Left lung (tissue), 14 donors: ENCODE measurements at places on chromosomes 7 and 10. TPM values are rescaled to one million over a fixed set of nuclear protein-coding genes. Genes with fewer than 3 reads are reported as not detected.

- no peak for DNase-seq
Measured at GRCh38 chr7:79034730-79035129, 418.7 kb downstream of the MAGI2 start.

GRCh38 chr7:48180981-48181380 lies 9.7 kb downstream of the ABCA13 start:
- DNase-seq, result no peak

- no peak for DNase-seq
Measured at GRCh38 chr10:7075110-7075509, 335.7 kb downstream of the SFMBT2 start.

DNA sequence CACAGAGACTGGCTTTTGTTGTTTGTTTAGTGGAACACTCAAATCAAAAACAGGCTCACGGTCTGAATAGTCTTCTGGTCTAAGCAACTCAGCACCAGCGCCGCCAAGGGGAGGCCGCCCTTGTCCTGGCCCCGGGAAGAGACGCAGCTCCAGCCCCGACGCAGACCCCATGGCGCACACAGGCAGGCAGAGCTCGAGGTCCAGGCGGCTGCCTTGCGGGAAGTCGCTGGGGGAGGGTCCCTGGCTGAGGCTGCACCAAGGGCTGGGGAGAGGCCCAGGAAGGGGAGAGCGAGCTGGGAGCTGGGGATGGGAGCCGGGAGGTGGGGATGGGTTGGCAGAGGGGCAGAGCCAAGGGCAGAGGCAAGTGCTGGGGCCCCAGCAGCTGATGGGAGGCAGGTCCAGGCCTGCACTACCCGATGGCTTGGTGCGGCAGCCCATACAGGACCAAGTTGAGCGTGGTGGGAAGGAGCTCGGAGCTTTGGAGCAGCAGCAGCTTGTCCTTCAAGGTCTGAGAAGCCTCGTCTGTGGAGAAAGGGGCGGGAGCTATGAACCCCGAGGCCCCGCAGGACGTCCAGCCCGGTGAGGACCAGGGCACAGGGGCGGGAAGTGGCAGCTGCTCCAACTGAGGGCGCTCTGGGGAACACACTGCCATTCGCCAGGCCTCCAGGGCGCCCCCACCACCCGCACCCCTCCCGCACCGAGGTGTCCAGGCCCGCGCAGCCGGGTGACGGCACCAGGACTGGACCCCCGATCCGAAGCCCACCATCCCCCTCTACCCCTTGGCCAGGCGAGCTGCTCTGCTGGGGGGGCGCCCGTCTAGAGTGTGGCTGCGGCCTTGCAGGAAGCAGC lies 22.7 kb upstream of the NKX6-2 start:
- peak; percentile 76 for DNase-seq

DNA sequence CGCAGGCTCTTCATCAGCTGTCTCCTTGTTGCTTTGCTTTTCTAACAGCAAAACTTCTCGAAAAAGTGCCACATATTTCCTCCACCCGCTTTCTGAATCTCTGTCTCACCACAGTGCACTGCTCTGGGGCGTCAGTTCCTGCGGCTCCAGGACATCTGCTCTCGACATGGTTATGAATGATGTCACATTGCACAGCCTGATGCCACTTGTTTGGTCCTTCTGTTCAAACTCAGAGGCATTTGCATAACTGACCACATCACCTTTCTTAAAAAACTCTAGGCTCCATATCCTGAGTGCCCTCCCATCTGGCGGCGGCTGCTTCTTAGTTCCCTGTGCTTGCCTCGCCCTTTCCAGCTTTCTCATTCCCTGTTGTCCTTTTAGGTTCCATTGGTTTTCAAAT lies 469.3 kb upstream of the COBL start:
- peak; percentile 22 for DNase-seq

The FAM204A gene
- polyA plus RNA-seq, result 77.5 TPM

The GPR85 gene
- 1.2 TPM for polyA plus RNA-seq

The PLA2G12B gene
- polyA plus RNA-seq, result 0.38 TPM

The MPP7 gene
- 15.5 TPM for polyA plus RNA-seq

The WNT8B gene
- not detected for polyA plus RNA-seq

The TMEM270 gene
- not detected for polyA plus RNA-seq
